ENCODE measurements at places on chromosomes 3 and 15.

DNA sequence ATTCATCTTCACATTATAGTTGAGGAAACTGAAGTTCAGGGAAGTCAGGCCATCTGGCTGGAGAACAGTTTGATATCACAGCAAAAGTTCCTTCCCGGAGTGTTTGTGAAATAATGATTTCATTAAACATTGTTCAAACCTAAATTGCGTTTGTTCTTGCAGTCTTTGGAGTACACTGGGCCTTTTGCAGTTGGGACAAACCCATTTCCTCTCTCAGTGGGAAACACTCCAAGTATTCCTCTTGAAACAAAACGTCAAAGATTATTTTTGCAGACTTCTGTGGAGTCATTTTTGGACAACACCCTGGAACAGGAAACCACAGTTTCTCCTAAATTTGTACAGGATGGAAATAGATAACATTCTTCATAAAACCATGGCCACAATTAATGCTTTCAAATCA lies 287.5 kb downstream of the PTPRG start:
- no peak for DNase-seq

- DNase-seq: no peak
These were observed 661 bp upstream of the PARP14 start for GRCh38 chr3:122679882-122680474.

GRCh38 chr3:53680028-53680427 lies 166.2 kb downstream of the CHDH start:
- no peak for DNase-seq

- no peak for DNase-seq
These were observed 113.6 kb downstream of the CACNA2D3 start for GRCh38 chr3:54235998-54236397.

DNA sequence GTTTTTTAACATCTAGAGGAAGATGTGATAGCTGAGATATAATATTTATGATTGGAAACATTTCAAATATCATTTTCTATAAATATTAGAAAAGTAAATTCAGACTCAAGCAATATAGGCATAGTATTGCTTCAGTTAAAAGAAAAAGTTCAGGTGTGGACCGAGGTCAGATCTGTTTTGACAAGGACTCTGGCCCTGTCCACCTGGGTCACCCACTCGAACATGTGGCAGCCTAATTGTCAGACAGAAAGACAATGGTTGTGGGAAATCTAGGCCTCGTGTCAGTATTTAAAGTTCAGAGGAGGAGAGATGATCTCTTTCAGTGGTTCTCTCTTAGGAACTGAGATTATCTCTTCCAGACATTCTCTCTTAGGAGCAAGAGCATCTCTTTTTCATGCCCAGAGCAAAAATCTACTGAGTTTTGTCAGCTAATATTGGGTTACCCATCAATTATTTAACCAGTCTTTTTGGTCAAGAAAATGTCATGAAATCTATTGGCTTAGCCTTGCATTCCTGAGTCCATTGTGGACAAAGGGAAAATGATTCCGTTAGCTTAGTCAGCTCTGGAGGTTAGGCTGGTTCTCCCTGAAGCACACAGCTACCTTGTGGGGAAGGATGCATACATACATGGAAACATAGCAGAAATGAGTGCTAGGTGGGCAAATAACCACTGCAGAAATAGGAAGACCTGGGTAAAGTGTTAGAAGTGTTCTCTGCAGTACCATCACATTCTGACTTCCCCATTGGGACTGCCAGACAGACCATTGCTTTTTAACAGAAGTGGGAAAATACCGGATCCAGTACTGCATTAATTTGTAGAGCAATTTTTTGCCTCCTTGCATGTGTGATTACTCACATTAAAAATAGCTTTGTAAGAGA lies 343.3 kb downstream of the GRM7 start:
- no peak for DNase-seq

DNA sequence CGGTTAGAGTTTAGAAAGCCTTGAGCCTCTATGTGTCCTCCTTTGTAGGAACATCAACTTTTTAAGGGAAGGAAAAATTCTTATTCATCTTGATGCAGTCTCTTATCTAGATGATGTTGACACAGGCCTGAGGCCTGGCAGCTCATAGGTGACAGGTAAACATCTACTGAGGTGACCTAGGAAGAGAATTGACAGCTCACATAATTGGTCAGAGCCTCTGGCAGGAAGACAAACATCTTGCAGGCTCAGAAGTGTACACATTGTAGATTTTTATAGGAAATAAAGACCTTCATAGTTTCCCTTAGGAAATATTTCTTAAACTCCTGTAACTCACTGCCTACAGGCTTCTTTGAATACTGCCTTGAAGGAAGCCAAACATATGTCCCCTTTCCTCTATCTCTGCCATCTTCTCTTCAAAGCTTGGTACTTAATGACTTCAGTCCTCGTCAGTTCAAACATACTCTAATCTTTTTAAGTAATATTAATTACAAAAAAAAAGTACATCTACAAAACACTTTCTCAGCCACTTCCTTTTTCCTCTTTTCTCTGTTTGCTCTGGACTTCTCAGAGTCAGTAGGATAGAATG lies 341.3 kb downstream of the TBL1XR1 start:
- no peak for DNase-seq

- no peak for DNase-seq
These were observed 36.5 kb downstream of the GASK1A start for GRCh38 chr3:43015572-43015971.

DNA sequence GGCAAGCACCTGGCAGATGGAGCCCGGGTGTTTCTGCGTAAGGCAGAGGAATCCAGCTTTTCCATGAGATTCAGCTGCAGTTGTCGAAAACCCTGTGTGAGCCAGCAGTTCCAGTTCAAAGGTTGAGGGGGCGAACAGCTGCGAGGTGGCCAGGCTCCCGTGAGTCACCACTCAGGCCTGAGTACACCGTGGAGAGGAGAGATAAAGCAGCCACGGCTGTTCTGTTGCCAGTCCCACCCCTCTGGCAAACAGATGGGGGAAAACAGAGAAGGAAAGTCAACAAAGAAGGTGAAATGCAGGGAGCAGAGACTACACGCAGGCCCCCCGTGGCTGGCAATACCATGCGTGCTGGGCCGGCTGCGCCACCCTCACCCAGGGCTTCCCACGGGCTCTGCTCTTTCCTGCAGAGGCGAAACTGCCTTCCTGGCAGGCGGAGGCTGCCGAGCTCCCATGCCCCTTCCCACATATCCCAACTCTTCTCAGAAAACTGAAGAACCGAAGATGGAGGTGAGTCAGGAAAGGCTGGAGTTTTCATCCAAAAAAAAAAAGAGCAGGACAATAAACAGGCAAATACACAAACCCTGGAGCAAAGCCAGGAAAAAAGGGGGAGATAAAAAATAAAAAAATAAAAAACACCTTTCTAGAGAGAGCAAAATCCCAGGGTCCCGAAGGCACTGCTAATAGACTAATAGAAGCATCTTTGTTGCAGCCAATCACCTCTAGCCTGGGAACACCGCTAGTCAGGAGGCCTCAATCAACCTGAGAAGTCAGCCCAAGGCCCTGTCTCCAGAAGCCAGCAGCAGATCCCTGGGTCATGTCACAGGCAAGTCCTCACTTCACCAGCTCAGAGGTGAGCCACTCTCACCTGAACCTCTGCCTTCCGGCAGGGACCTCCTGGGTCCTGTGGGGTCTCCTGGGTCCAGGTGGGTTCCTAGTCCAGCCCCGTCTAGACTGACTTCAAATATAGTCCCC lies 37.7 kb downstream of the FAM174B start:
- no peak for DNase-seq

DNA sequence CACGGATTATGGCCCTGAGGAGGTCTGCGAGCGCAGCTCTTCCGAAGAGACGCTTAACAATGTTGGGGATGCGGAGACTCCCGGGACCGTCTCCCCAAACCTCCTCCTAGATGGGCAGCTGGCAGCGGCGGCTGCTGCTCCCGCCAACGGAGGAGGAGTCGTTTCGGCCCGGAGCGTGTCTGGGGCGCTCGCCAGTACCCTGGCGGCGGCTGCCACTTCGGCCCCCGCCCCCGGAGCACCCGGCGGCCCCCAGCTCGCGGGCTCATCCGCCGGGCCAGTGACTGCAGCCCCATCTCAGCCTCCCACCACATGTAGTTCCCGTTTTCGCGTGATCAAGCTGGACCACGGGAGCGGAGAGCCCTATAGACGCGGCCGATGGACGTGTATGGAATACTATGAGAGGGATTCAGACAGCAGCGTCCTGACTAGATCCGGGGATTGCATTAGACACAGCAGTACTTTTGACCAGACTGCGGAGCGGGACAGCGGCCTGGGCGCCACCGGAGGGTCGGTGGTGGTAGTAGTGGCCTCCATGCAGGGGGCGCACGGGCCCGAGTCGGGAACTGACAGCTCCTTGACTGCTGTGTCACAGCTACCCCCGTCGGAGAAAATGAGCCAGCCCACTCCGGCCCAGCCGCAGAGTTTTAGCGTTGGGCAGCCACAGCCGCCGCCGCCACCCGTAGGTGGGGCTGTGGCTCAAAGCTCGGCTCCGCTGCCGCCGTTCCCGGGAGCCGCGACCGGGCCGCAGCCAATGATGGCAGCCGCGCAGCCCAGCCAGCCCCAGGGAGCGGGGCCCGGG lies 1.6 kb downstream of the TSC22D2 start:
- DNase-seq: no peak

DNA sequence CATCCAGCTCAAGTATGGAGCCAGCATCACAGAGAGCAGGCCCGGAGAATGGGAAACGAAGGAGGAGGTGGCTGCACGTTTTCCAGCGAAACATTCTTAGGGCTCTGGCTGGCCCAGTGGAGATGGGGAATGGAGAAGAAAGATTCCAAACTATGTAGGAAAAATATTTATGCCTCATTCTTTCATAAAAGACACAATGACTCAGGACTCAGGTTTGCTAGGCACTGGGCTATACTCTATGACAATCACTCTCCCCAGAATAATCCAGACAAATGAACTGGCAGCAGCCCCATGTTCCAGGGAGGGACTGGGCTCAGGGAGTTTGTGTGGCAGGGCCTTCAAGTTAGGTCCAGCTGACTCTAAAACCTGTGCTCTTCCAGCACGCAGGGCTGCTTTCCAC lies 110.8 kb upstream of the RAD18 start:
- DNase-seq: no peak

GRCh38 chr3:187101184-187102072 lies 37.9 kb downstream of the RPL39L start:
- peak; percentile 12 for DNase-seq

DNA sequence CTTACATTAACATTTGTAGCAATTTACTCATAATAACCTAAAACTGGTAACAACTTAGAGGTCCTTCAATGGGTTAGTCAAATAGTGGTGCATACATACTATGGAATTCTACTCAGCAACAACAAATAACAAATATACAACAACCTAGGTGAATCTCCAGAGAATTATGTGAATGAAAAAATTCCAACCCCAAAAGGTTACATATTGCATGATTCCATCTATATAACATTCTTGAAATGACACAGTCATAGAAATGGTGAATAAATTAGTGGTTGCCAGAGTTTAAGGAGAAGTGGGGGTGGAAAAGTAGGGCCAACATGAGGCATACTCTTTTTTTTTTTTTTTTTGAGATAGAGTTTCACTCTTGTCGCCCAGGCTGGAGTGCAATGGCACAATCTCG lies 12.7 kb upstream of the SNTN start:
- no peak for DNase-seq

GRCh38 chr3:58120075-58120812 lies 90.5 kb downstream of the DNASE1L3 start:
- no peak for DNase-seq

- no peak for DNase-seq
These were observed 99.3 kb upstream of the UMPS start for GRCh38 chr3:124630960-124631359.

GRCh38 chr3:197300361-197300760 lies 1.9 kb upstream of the DLG1 start:
- no peak for DNase-seq

All from activated CD8-positive, alpha-beta memory T cell treated with anti-CD3 and anti-CD28 coated beads for 1 hour (primary cell).